Placental pericyte (primary cell): ENCODE measurements at places on chromosomes 12 and 14. TPM values are rescaled to one million over a fixed set of nuclear protein-coding genes. Genes with fewer than 3 reads are reported as not detected.

The TOMM20L gene
- not detected in 2 replicates for total RNA-seq

The MYH6 gene
- total RNA-seq: not detected in 2 replicates

The SLC6A13 gene
- not detected in 2 replicates for total RNA-seq

The MAP1LC3B2 gene
- total RNA-seq: 0.86 and 2.0 TPM in 2 replicates

The AQP5 gene
- not detected in 2 replicates for total RNA-seq

The PLD4 gene
- under 0.01 TPM in 1 of 2 replicates, not detected in the other for total RNA-seq

The GALNT8 gene
- not detected in 2 replicates for total RNA-seq

The KCNH5 gene
- total RNA-seq: 0.14 TPM in 1 of 2 replicates, not detected in the other

The MSRB3 gene
- total RNA-seq: 28.9 and 75.3 TPM in 2 replicates

The ACRBP gene
- total RNA-seq: under 0.01 and 0.14 TPM in 2 replicates
